ENCODE measurements at places on chromosomes 7 and 10.

GRCh38 chr7:157817433-157817832 lies 480.6 kb downstream of the DNAJB6 start:
- DNase-seq: no peak

- DNase-seq: peak; percentile 97
These were observed 254.9 kb downstream of the KIAA1217 start for GRCh38 chr10:24463611-24464426.

- DNase-seq: no peak
These were observed 1.8 kb upstream of the SRGN start for GRCh38 chr10:69086001-69086509.

- DNase-seq: peak; percentile 52
These were observed 114.1 kb upstream of the IGFBP3 start for GRCh38 chr7:46035166-46035565.

GRCh38 chr7:2288503-2288902 lies 25.7 kb downstream of the SNX8 start:
- no peak for DNase-seq

DNA sequence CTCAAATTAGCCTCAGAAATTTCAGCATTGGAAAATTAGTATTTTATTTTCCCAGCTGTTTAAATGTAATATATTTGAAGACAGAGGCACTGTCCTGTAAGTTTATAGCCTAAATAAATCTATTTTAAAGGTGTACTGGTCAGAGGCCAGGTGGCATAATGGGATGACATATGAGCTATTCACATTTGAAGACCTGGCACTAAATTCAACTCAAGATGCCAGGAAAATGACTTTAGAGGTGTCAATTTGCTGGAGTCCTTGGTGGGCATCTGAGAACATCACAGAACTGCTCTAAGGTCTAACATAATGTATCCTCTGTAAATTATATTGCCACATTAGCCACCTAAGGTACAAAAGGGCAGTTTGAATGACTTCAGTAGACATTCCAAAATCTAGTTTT lies 348.9 kb upstream of the BMPER start:
- no peak for DNase-seq

GRCh38 chr10:79505829-79506228 lies 6.5 kb upstream of the EIF5AL1 start:
- DNase-seq: no peak

- DNase-seq: no peak
These were observed 236.1 kb downstream of the BUB3 start for GRCh38 chr10:123390332-123390731.

DNA sequence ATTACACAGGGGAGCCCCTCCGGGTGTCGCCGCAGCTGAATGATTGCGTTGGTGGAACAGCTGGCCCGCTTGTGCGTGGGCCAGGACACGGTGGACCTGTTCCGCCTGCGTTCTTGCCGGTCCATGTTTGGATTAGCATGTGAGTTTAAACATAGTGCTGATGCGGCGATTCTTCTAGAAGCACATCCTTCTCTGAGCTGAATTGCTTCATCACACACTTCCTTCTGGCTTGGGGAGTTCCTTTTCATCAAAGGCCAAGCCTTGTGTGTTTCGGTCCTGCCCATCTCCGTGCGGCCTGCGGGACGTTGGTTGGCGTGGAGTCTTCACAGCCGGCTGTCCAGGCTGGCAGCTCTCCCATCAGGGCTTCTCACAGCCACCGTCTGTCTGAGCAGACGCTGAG lies 45.5 kb upstream of the SLC29A4 start:
- no peak for DNase-seq

- DNase-seq: peak; percentile 72
These were observed 21.7 kb upstream of the ZNF365 start for GRCh38 chr10:62352356-62352970.

- peak; percentile 66 for DNase-seq
These were observed 201.7 kb upstream of the PRSS58 start for GRCh38 chr7:142459551-142459963.

DNA sequence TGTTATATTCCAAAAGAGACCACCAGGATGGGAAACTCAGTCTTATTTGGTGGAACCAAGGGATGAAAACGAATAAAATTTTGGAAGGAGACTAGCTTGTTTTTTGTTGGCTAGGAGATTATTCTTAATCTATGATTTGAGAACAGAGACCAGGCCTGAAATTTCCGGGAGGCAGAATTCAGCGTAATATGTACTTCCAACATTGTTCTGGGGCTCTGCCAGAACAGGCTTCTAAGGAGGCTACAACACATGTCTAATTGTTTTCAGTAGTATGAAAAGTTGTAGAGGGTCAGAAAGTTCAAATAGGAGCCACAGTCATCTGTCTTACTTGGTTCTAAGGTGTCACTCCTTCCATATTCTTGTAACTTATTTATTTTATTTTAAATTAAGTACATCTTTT lies 1.7 kb downstream of the DDX21 start:
- no peak for DNase-seq

DNA sequence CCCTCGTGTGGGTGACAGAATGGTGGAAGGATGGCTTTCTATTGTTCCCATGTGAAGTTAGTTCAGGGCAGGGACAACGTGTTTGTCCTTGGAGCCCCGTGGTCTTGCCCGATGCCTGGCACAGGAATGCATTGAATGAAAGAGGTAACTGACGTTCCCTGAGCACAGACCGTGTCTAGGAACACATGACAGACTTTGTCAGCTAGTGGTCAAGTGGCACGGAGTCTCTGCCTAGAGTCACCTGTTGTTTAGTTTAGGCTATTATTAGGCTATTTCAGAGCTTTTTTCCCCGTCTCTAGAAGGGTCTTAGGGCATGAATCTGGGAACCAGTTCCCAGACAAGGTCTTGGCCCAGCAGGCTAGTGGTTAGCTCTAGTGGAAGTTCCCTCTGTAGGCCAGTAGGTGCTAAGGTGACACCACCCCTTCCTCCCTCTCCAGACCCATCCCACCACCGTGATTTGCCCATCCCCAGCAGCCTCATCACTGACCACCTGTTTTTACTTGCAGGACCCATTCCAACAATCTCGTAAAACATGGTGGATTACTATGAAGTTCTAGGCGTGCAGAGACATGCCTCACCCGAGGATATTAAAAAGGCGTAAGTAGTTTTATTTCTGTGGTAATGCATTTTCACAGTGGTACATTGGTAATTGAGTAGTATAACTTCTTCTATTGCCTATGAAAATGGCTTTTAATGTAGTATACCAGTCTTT lies 21.4 kb downstream of the DNAJB6 start:
- no peak for DNase-seq

- no peak for DNase-seq
These were observed 15.6 kb upstream of the INMT start for GRCh38 chr7:30736291-30736690.

DNA sequence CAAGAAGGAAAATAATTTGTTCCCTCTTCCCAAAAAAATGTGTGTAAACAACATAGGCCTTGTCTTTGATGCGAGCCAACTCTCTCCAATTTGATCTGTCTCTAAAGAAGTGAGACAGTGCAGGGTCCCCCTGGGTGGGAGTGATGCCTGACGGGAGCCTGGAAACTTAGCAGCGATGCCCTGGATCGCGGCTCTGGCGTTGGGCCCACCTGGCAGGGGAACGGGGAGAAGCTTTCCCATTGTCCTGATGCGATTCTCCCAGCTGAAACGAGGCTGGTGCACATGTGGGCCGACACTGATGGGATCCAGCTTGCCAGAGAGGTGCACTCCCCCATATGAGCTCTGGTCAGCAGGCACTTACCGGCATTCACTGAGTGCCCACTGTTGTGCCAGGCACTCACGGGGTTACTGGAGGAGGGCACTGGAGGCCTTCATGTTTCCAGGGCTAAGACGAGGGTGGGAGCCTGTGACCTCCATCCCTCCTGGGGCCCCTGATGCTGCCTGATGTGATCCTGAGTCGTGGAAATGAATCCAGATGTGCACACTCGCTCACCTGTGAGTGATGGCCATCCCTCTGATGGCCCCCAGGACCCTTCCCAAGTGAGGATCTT lies 132.8 kb downstream of the PTPN20 start:
- DNase-seq: no peak

DNA sequence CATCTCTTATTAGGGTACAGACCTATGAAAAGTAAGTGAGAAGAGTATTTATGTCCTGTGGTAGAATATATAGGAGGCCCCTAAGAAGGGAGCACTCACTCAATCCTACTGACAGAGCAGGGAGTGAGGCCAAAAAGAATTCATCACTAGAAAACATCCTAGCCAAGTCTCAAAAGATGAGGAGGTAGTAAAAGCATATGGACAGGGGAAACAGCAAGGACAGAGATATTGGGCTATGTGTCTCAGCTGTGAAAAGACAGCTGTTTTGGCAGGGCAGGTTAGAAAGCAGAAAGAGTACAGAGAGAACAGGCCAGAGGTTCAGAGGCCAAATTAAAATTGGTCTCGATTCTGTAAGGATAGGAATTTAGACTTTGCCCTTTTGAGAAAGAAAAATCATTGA lies 548.3 kb upstream of the ANKRD30A start:
- DNase-seq: no peak

DNA sequence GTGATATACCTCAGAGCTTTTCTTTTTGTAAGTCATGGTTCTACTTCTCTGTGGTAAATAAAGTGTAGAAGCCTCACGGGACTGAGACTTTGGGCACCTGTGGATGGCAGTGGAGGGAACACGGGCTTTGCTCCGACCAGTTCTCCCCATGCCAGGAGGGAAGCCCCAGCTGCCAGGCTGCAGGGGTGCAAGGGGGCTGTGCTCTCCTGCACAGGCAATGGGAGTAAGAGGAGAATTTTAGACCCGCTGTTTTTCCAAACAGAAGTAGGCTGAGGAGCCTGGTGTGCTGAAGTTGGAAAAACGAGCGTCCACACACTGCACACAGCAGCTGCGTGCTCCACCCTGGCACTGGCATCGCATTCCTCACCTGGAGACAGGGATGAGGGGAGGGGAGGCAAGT lies 282.4 kb downstream of the TNS3 start:
- DNase-seq: no peak

DNA sequence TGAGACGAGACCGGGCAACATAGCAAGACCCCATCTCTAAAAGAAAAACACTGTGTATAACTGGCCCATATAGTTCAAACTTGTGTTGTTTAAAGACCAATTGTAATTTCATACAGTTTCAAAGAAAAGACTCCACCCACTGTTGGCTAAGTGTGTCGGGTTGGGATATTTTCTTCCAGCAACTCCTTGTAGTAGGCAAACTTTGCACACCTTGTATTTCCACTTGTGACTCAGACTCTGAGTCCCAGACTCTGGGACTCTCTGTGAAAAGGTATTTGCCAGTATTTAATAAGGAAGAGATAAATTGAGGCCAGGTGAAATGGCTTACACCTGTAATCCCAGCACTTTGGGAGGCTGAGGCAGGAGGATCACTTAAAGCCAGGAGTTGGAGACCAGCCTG lies 29.3 kb upstream of the RHBDD2 start:
- DNase-seq: no peak

- DNase-seq: no peak
These were observed 705.5 kb downstream of the GRID1 start for GRCh38 chr10:85661123-85661522.

- no peak for DNase-seq
These were observed 78.8 kb downstream of the PROSER2 start for GRCh38 chr10:11901833-11902475.

GRCh38 chr7:148898845-148899484 lies 14.9 kb upstream of the EZH2 start:
- no peak for DNase-seq

DNA sequence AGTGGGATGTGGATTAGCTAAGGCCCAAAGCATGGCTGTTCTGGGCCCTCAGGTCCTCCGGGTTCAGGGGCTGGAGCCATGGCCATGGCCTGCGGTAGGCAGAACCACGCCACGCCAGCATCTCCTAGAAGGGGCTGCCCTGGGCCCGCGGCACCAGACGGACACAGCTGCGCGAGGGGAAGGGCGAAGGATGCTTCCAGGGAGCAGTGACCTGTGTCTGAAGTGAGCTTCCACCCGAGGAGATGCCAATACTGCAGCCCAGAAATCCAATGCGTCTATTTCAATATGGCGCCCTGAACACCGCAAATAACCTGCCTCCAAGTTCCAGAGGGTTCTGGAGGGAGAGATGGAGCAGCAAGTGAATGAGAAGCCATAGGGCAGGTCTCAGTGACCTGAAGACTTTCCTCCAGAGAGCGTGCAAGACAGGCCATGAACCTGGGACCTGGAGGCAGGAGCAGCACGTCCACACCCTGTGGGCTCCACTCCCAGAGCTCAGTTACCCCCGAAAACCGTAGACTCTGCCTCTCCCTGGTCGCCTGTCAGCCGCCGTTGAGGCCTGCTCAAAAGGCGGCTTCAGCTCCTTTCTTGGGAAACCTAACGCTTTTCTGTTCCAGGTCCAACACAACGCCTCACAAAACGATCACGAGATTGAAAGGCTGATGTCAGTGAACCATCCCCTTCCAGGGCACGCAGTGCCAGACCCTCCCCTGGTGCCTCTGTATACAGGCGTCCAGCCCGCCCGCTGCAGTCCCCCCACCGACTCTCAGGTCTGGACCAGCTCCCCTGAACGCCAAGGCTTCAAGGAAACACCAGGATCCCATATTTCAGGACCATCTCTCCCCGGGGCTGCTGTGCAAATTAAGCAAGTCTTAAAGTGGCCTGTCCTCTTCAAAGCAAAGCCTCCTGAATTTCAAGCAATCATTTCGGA lies 37.4 kb downstream of the AMZ1 start:
- DNase-seq: no peak

DNA sequence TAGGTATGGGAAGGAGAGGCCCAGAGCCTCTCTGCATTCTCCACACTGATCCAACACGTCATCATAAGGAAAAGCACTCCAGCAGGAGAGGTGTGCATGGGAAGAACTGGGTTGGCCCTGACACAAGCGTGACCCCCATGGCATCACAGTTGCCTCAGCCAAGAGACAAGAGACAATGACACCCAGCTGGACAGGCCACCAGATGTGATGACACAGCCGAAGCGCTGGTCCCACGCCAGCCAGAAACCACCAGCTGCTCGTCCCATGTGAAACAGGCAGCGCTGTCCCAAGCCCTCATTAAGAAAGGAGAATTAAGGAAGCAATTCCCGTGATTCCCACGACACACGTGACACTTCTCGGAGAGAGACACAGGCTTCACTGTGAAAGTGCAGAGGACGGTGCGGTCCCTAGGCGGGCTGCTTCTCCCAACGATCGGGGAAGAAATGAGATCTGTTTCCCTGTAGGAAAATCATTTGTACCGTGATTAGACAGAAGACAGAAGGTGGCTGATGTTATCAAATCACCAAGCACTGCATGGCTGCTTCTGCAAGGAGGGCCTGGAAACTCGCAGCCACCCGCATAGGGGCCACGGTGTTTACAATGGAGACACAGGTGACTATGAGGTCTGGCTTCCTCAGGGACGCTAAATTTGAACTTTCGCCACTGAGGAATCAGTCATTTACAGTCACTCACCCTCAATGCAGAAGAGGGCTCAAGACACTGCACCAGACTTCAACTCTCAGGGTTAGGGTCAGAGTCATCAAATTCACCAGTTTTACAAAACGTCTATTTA lies 74.5 kb downstream of the DIP2C start:
- no peak for DNase-seq

GRCh38 chr10:97497572-97498075 lies 598 bp downstream of the MMS19 start:
- peak; percentile 86 for DNase-seq

- no peak for DNase-seq
These were observed 38.8 kb upstream of the TCF7L2 start for GRCh38 chr10:112911206-112911605.

- DNase-seq: peak; percentile 19
These were observed 33.2 kb downstream of the COL17A1 start for GRCh38 chr10:104052431-104052830.

Measured in kidney tubule cell (primary cell).